ENCODE measurements at places on chromosomes 12 and 14.

DNA sequence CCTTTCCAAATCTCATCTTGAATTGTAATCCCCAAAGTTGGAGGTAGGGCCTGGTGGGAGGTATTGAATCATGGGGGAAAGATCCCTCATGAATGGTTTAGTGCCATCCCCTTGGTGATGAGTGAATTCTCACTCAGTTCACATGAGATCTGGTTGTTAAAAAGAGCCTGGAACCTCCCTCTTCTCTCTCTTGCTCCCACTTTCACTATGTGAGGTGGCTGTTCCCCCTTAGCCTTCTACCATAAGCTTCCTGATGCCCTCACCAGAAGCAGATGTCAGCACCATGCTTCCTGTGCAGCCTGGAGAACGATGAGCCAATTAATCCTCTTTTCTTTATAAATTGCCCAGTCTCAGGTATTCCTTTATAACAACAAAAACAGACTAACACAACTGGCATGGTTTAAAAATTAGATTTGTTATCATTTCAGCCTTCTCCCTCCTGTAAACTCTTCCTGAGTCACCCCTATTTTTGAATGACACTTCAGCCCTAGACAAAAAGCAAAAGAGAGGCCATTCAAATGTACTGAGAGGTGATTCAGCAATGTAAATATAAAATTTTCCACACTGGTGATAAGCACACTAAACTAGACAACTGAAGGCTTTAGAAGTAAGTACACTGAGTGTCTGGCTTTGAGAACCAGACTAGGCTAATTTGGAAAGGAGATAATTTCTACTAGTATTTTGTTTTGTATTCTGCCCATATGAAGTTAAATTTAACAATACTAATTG, 212.1 kb upstream of the ABCD2 start:
- no peak for DNase-seq

DNA sequence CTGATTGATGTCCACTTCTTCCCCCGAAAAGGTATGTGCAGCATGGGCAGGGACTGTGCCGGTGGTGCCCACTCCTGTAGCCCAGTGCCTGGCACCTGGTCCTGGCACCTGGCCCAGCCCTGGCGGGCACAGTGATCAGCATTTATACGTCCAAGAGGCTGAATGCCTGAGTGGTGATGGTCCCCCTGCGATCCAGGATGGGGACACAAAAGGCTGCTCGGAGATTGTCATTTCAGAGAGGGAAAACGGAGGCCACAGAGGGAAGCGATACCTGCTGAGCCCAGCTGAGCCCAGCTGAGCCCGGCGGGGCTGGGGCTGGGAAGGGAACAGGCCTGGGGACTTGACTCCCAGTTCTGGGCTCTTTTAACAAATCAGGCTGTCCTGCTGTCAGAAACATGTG, 55.8 kb downstream of the PRIMA1 start:
- DNase-seq: no peak

- no peak for DNase-seq
These were observed 75.3 kb upstream of the DUSP6 start for GRCh38 chr12:89427508-89428156.

DNA sequence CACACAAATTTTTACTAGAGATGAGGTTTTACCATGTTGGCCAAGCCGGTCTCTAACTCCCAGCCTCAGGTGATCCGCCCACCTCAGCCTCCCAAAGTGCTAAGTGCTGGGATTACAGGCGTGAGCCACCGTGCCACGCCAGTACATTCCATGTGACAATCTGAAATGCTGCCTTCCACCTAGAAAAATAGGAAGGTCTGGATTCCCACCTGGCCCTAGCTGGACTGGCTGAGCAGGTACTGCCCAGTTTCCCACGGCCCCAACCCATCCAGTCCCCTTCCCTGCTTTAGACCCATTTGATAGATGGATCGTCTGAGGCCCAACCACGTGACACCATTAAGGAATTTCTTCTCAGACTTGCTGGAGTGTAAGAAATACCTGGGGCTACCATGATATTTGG, 55.4 kb downstream of the KDM2B start:
- no peak for DNase-seq

GRCh38 chr12:88325816-88326189, 183.7 kb downstream of the TMTC3 start:
- DNase-seq: no peak

Measured in thoracic aorta (tissue), 2 donors.